Cortex of kidney (tissue), 1 donor: ENCODE measurements at places on chromosomes 5 and 9.

DNA sequence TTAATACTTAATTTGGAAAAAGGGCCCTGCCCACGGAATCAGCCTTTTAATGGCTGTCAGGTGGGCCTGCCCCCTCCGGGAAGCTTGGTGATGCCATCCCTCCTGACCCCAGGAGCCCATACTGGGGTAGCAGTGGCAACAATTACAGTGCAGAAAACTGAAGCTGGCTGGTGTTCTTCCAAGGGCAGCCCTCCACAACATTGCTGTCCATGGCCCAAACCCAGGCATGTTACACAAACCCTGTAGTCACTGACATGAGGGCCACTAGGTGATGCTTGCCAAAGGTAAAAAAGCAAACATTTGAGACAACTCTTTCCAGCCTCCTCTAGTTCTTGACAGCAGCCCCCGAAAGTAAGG lies 150.1 kb upstream of the LHFPL2 start:
- DNase-seq: no peak

DNA sequence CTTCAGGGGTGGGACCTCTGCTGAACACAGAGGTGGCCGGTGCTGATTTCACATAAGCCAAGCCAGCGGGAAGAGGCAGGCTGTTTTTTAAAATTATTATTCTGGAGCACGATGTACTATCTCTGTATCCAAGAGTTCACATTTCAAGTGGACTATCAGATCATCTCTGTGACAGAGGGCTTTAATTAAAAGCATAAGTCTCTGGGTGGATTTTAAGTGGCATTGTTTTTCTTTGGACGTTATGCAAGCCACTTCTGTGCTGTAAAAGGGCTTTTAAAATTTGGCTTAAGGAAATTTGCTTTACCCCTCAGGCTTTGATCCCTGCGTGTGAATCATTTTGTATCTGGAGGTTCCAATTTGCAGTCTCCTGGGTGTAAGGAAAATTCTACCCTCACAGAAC lies 124.7 kb downstream of the PALM2AKAP2 start:
- no peak for DNase-seq

DNA sequence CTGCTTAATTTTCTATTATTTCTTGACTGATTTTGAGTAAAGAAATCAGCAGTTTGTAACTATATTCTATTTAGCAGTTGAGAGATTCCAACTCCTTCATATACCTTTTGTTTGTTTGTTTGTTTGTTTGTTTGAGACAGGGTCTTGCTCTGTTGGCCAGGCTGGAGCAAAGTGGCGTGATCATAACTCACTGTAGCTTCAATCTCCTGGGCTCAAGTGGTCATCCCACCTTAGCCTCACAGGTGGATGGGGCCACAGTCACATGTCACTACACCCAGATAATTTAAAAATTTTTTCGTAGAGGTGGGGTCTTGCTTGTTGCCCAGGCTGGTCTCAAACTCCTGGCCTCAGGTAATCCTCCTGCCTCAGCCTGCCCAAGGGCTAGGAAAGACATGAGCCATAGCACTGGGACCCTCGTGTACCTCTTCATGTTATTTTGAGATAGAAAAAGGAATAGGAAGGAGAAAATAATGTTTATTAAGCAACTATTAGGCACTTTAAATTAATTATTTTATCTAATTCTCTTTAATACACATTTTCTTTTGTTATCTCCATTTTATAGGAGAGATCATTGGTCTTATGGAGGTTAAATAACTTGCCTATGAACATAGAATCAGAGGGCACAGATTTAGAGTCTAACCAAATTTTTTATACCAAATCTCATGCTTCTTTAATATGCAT lies 133.0 kb downstream of the ZNF608 start:
- DNase-seq: no peak

- no peak for DNase-seq
Observed at GRCh38 chr5:154472871-154473580, 5.0 kb downstream of the HAND1 start.

DNA sequence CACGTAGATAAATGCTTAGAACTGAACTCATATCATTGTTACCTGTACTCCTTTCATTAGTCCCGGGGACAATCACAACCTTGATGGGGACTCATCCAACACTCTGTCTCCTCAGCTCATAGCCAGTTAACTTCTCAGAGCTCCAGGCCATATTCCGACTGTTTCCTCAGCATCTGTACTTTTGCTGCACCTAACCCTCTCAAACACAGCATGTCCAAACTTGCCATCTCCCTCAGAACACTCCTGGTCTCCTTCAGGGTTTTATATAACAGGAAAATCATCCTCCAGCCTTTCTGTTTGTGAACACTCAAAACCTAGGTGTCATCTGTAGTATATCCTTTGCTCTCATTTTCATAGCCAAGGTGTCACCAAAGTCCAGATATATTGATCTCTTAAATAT lies 150.5 kb downstream of the CDH6 start:
- DNase-seq: no peak

DNA sequence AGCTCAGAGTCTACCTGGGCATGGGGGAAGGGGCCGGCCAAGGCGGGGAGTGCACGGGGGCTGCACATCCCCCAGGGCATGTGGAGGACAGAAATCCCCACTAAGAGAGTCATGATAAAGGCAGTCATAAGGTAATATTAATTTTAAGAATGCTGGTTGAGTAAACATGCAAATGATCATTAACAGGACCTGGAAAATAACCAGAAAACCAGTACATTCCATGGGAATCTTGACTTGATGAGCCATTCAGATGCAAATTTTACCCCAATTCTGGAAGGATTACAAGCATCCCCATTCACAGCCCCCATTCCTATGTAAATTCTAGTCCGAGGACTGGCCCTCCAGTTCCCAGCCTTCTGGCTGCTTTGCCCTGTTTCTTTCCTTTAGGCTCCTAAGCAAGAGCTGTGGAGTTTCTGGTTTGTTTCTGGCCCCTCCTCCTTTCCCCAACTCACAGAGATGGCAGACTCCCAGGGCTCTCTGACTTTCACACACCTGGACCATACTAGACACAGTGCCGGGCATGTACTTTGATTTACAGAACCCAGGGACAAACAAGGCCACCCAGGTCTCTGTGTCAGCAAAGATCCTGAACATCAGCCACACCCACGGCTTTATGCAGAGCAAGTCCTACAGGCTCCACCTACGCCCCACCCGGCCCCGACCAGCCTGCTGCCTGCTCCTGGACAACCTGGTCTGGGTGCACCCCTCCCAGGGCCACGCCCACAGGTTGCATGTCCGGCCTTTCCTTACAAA lies 62.7 kb downstream of the SEMA4D start:
- DNase-seq: no peak

DNA sequence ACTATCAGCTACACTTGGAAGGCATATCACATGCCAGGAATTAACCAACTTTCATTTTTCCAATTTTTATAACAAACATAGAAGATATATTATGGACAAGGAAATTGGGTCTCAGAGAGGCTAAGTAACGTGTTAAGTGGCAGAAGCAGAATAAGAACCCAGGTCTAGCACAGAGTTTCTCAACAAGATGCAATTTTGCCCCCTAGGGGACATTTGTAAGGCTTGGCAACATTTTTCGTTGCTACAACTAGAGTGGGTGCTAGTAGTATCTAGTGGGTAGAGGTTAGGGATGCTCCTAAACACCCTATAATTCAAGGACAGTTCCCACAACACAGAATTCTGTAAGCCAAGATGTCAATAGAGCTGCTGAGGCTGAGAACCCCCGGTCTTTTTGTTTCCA lies 180.6 kb downstream of the SNCAIP start:
- DNase-seq: no peak

DNA sequence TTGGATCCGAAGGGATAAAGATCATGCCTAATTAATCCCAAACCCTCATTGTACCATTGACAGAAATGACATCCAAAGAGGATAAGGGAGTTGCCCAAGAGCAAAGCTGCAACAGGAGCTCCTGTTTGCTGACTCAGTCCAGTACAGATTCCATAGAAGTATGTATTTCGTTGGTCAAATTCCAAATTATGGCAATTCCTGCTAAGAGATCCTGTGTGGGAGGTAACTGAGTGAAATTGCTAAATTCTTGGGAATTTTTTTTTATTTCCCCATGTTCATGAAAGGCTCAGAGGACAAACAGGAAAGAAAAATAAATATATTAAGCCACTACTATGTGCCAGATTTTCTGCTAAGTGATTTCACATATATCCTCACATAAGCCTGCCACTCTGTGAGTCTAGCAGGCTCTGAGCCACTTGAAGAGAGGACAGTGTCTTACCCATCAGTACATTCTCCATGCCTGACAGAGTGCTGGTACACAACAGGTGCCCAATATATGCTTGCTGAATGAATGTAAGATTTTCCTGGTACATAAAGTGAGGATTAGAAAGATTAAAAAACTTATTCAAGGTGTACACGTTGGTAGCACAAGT lies 132.7 kb downstream of the GLIS3 start:
- DNase-seq: no peak

DNA sequence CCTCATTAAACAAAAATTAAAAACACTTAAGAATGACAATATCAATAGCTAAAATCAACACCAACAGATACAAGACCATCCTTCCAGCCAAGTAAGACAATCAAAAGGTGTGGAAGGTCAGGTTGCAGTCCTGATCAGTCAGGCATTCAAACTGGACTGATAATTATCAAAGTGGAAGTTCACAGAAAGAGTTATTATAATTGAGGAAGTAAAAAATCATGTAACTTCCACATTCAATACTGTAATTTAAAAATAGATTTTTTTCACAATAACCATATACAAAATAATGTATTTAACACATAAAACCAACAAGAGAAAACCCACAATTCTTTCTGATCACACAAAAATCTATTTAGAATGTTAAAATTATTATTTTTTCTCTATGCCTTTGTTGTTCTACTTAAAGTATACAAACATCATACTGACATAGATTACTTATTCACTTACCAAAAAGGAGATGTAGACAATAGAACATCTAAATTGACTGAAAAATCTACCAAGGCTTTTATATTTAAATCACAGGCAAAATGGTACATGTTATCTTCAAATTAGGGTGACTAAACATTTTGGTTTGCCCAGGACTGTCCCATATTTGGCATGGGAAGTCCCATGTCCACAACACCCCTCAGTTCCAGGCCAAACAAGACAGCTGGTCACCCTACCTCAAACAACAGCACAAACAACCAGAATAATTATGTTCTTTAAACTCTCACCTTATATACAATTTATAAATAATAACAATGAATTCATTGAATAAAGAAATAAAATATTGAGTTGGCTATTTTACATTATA lies 142.5 kb upstream of the SLC24A2 start:
- no peak for DNase-seq

DNA sequence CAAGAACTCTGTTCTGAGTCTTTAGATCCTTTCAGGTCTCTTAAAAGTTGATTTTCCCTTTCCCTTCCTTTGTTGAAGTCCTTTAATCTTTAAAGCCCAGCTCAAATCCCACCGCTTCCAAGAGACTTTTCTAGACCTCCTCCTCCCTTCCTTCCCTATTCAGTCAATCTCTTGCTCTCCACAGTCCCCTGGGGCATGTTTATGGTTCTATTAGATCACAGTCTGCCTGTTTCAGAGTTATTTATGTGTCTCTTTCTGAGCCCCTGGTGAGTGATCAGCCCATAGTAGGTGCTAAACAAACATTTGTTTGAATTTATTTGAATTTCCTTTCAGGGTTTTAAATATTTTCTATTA lies 7.2 kb upstream of the ARSI start:
- DNase-seq: no peak

GRCh38 chr9:4144869-4145268 lies 155.0 kb downstream of the GLIS3 start:
- no peak for DNase-seq

GRCh38 chr5:167639273-167639672 lies 652.2 kb upstream of the WWC1 start:
- DNase-seq: no peak

- no peak for DNase-seq
Observed at GRCh38 chr9:86238861-86239770, 20.3 kb downstream of the C9orf153 start.

DNA sequence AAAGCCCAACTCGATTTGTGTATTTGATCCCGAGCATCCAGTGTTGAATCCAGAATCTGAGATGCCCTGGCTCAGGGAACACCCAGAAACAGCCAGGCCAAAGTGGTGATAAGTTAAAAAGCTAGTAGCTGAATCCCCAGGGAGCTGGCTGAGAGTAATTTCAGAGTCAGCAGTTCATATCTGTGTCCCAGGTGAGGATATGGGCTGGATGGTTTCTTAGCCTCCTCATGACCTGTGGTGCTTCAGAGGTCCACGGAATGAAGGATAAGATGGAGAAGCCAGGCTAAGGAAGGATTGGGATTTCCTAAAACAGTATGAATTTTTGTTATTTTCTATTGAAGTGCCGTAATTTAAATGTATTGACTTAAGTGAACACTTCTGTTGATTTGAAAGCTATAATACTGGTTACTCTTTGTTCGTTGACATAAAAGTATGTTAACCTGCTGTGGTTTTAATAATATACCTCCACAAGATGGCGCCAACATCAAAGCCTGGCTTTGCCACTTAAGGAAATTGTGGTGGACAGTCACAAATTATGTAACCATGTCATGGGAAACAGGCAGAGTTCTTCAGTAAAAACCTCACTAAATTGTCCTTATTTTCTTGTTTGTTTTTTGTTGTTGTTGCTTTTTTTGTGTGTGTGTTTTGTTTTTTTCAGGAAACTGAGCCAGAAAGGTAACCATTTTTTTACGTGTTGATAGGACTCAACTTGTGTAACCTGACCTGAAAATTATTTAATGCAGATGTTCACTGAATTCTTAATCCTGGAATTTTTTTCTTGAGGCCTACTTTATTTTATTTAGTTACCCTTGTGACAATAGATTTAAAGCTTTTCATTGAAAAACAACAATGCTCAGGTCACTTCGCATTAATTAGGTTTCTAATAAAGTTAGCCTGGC lies 11.4 kb downstream of the MTAP start:
- no peak for DNase-seq

DNA sequence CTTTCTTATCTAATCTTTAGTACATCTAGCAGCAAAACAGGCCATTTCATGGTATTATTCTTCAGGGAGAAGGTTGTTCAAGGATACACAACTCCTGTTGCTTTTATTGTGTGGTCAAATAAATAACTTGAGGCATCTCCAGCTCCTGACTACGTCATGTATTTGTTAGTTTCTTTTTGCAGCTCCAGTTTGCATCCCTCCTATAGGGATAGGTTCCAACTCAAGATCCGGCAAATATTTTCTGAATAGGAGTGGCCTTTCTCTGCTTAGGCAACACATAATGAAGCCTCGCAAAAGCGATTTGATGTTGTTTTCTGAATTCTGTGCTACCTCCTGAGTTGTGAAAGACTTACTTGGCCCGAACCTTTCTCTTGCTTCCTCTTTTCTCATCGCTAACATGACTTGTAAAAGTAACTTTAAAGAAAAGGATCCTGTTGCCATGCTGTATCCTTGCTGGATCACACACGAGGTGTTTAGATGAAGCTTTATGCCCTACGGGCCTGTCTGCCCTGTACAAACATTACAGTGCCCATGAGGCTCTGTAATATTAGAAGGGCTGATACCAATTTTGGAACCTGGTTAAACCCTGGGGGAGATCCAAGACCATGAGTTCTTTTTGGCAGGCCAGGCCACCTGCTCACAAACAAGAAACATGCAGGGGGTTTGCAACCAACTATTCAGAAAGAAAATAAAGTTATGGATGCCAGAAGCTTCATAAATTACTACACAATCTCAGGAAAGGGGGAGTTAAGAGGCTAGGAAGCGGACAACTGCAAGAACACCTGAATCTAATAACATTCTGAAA lies 149.8 kb upstream of the FGF10 start:
- DNase-seq: no peak

- no peak for DNase-seq
Observed at GRCh38 chr9:81687521-81688261, 1.7 kb downstream of the TLE1 start.
